ENCODE measurements at places on chromosomes 5 and 9. TPM values are rescaled to one million over a fixed set of nuclear protein-coding genes. Genes with fewer than 3 reads are reported as not detected.

GRCh38 chr9:79461712-79462111 is 110.1 kb upstream of the TLE4 start:
- H3K27me3 ChIP-seq: peaks cover 2% of the 10 kb centered on the region
- H3K4me1 ChIP-seq: no peaks in the 10 kb centered on the region
- DNase-seq: no peak
- H3K27ac ChIP-seq: no peak overlapping the region

IRX2 gene
- total RNA-seq: not detected

- no peaks in the 10 kb centered on the region for H3K36me3 ChIP-seq
- peaks cover under 1% of the 10 kb centered on the region for H3K4me1 ChIP-seq
- no peak for DNase-seq
- no peak overlapping the region for H3K27ac ChIP-seq
Measured at GRCh38 chr5:171681677-171682076, 103.9 kb upstream of the SMIM23 start.

GRCh38 chr5:147398860-147399259 is 111.0 kb downstream of the DPYSL3 start:
- H3K36me3 ChIP-seq: no peaks in the 10 kb centered on the region
- DNase-seq: no peak
- H3K4me3 ChIP-seq: no peak overlapping the region
- H3K4me1 ChIP-seq: no peaks in the 10 kb centered on the region
- no peak overlapping the region for H3K27ac ChIP-seq

CTSV gene
- total RNA-seq: 0.95 TPM

HRH2 gene
- total RNA-seq: 8.7 TPM

DNA sequence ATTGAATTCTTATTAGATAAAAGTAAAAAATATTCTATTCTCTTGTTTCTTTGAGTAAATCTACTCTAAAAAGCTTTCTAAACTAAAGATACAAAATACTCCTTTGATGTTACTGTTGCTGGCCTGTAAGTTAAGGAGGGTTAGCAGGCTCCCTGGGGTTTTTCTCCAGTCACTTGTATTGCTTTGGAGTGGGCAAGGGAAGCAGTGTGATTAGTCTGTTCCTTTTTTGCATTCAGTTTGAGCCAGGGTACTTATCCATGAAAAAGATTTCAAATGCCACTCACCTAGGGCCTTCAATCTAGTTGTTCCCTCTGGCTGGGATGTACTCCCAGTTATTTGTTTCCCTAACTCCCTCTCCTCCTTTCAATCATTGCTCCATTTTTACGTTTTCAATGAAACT is 256.2 kb upstream of the SMC2 start:
- no peaks in the 10 kb centered on the region for H3K27me3 ChIP-seq
- H3K4me1 ChIP-seq: no peaks in the 10 kb centered on the region
- no peaks in the 10 kb centered on the region for H3K36me3 ChIP-seq
- DNase-seq: no peak
- no peak overlapping the region for H3K4me3 ChIP-seq

GRCh38 chr5:170280011-170280493 is 17.5 kb downstream of the LCP2 start:
- no peaks in the 10 kb centered on the region for H3K27me3 ChIP-seq
- no peak for DNase-seq
- H3K4me3 ChIP-seq: no peak overlapping the region
- peak overlapping the region; percentile 83 for H3K27ac ChIP-seq
- peaks cover 49% of the 10 kb centered on the region for H3K36me3 ChIP-seq

DNA sequence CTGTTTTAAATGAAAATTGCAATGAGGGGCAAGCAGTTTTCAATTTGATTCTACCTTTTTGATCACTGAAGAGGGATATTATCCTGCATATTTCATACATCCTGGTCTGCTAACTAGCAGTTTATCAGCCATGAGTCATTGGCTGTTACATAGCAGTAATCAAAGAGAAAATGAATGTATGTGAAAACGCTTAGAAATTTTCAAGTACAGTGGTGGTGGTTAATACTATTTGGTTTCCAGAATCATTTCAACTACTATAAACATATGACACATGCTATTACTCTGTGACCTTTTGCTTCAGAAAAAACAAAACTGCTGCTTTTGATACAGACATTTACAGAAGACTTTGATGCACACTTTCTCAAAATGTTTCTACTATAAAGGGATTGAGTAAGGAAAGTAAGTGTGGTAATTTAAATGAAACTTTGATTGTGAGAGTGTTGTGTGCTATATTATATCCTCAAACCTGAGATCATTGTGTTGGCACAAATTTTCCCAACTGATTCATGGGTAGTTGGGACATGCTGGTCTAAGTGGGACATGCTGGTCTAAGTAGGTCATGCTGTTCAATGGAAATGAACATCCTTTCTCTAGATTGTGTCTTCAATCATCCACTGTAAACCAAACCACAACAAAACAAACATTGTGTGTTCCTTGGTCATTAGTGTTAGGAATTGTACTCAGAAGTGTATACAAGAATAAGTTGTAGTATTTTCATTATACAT is 5.1 kb downstream of the RNF14 start:
- H3K36me3 ChIP-seq: peaks cover 31% of the 10 kb centered on the region
- peak overlapping the region; percentile 85 for H3K27ac ChIP-seq
- peak overlapping the region; percentile 13 for H3K4me3 ChIP-seq
- no peak for DNase-seq
- H3K27me3 ChIP-seq: no peaks in the 10 kb centered on the region

TSSK1B gene
- not detected for total RNA-seq

GRCh38 chr9:801399-802071 is 40.0 kb upstream of the DMRT1 start:
- no peak overlapping the region for H3K27ac ChIP-seq
- no peak for DNase-seq
- H3K4me3 ChIP-seq: no peak overlapping the region
- no peaks in the 10 kb centered on the region for H3K4me1 ChIP-seq
- peaks cover 3% of the 10 kb centered on the region for H3K27me3 ChIP-seq
- no peaks in the 10 kb centered on the region for H3K36me3 ChIP-seq

DNA sequence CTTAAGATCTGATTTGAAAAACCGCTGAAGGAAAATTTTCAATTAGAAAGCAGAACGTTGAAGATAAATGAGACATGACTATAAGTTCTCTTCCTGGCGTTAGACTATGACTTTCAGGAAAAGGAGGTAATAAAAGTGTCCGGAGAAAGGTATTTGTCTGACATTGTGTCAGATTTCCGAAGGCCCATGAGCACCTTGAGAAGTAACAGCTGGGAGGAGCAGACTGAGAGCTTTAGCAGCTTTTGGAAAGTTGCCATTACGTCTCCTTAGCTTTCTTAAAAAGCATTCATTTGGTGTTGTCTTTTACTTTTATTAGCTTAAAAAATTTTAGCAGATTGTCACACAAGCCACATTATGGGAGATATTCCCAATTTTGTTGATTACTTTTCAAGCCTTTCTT is 363.5 kb downstream of the NDUFS4 start:
- no peak overlapping the region for H3K4me3 ChIP-seq
- no peaks in the 10 kb centered on the region for H3K27me3 ChIP-seq
- H3K36me3 ChIP-seq: no peaks in the 10 kb centered on the region
- H3K27ac ChIP-seq: no peak overlapping the region
- no peak for DNase-seq

DNA sequence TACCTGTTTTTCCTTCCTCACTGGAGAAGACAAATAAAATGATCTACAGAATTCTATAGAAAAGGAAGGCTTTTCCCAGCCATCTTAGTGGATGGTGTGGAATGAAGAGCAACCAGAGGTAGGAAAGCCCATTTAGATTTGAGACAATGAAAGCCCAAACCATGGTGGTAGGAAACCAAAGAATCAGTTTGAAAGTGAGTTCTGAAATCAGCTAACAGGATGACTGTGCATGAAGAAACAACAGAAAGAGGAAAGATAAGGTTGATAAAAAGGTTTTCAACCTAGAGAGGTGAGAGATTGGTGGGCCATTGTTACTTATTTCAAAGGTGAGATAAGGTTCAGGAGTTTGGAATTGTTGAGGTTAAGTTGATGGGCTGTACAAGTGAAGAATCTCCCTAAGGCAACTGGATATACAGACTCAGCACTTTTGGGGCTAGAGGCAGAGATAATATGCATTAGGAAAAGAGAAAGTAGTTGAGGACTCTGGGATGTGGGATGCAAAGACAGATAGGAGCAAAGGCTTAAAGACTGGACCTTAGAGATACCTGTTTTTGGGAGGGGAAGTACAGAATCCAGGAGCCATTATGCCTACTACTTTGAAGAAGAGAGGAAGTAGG is 2.4 kb downstream of the CHMP5 start:
- H3K4me3 ChIP-seq: peak overlapping the region; percentile 9
- no peak for DNase-seq
- peaks cover 46% of the 10 kb centered on the region for H3K36me3 ChIP-seq
- H3K27me3 ChIP-seq: no peaks in the 10 kb centered on the region

MARCHF3 gene
- total RNA-seq: 11.8 TPM

ADAMTS2 gene
- not detected for total RNA-seq

Data from activated naive CD4-positive, alpha-beta T cell treated with anti-CD3 and anti-CD28 coated beads for 36 hours (primary cell).